ENCODE measurements at places on chromosomes 6 and 20.

DNA sequence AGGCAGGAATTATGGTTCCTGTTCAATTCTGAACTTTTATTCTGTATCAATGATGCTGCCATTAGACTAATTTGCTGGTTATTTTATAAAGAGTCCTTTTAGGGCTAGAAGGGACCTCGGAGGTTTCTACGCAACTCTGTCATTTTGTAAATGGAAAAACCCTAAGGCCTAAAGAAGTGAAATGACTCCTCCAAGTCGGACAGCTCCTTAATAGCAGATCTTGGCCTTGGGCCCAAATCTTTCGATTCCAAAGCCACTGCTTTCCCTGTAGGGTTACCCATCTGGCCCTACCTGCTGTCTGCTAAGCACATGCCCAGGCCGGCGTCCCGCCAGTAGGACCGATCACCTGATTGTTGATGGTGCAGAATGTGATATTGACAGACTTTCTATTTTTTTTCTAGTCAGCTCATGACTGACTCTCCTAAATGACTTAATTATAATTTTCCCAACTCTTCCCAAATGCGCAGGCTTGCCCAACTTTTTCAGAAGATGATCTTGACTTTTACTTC is 40.2 kb downstream of the PLEKHG1 start:
- DNase-seq, result no peak
- peaks cover 3% of the 10 kb centered on the region for H3K36me3 ChIP-seq
- peaks cover 20% of the 10 kb centered on the region for H3K4me1 ChIP-seq
- no peak overlapping the region for H3K27ac ChIP-seq
- H3K27me3 ChIP-seq, result no peaks in the 10 kb centered on the region

DNA sequence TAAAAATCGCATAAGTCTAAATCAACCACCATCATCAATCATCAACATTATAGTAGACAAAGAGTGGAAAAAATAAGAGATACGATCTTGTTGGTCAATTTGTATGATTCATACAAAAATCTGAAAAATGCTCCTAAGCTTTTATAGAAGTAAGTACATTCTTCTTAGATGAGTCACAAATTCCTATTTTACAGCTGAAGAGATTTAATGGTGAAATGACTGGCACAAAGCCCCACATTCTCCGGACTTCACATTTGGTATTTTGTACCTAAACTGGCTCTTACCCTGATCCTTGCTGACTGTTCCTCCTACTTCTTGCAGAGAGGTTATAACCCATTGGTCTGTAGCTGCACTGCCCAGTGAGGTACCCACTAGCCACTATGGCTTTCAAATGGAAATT is 29.9 kb upstream of the PREP start:
- H3K27me3 ChIP-seq, result peaks cover 4% of the 10 kb centered on the region
- peaks cover 12% of the 10 kb centered on the region for H3K4me1 ChIP-seq
- H3K27ac ChIP-seq, result no peak overlapping the region
- H3K4me3 ChIP-seq, result no peak overlapping the region
- H3K36me3 ChIP-seq, result no peaks in the 10 kb centered on the region

GRCh38 chr20:1446536-1446935 is 20.1 kb downstream of the NSFL1C start:
- peaks cover 8% of the 10 kb centered on the region for H3K36me3 ChIP-seq
- H3K27me3 ChIP-seq, result no peaks in the 10 kb centered on the region
- no peak overlapping the region for H3K4me3 ChIP-seq
- no peak for DNase-seq
- no peaks in the 10 kb centered on the region for H3K4me1 ChIP-seq
- no peak overlapping the region for H3K27ac ChIP-seq

DNA sequence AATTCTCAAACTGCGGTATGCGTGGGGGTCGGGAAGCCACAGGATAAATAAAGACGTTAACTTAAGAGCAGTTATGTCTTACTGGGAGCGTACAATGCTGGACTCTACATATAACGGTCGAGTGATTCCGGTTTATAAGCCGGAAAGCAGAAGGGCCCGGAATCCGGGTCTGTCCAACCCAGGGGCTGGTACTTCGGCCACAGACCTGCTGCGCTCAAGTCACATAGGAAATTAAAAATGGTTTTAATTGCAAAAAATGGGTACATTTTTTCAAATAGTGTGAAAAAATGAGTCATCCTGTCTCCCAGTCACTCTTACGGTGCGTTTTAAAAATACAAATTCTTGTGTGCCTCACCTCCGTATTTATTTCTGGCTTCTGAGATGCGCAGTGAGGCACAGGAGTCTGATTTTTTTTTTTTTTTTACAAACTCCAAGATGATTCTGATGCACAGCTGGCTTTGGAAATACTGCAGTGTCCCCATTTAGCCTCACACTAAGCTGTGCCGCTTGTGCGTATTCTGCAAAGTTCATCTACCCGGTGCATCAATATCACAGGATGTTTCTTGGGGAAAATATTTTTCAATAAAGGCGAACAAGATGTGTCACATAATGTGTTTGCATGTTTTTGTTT is 1.0 kb downstream of the PCIF1 start:
- peak overlapping the region; percentile 70 for H3K27ac ChIP-seq
- peak overlapping the region; percentile 96 for H3K4me3 ChIP-seq
- no peak for DNase-seq
- peaks cover 7% of the 10 kb centered on the region for H3K27me3 ChIP-seq
- H3K36me3 ChIP-seq, result peaks cover 8% of the 10 kb centered on the region
- H3K4me1 ChIP-seq, result peaks cover 31% of the 10 kb centered on the region

- no peaks in the 10 kb centered on the region for H3K27me3 ChIP-seq
- no peak overlapping the region for H3K27ac ChIP-seq
- no peak overlapping the region for H3K4me3 ChIP-seq
Observed at GRCh38 chr6:11433860-11434259, 103.7 kb upstream of the TMEM170B start.

DNA sequence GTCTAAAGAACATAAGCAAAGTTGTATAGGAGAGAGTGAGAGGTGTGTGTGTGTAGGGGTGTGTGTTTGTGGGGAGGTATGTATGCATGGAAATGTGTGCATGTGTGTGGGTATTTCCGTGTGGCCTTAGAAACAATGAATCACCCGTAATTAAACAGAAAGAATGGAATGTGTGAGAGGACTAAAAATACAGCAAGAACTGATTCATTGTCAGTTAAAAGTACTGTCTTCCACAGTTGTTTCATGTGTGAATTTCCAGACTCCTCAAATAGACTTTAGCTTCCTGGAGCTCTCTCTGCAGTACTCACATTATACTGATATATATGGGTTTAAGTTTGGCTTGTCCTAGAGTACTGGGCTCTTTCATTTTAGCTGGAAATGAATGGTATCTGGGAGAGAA is 145.7 kb downstream of the RIMS1 start:
- DNase-seq, result no peak
- no peaks in the 10 kb centered on the region for H3K27me3 ChIP-seq
- no peak overlapping the region for H3K27ac ChIP-seq
- H3K4me1 ChIP-seq, result no peaks in the 10 kb centered on the region
- no peaks in the 10 kb centered on the region for H3K36me3 ChIP-seq
- H3K4me3 ChIP-seq, result no peak overlapping the region

DNA sequence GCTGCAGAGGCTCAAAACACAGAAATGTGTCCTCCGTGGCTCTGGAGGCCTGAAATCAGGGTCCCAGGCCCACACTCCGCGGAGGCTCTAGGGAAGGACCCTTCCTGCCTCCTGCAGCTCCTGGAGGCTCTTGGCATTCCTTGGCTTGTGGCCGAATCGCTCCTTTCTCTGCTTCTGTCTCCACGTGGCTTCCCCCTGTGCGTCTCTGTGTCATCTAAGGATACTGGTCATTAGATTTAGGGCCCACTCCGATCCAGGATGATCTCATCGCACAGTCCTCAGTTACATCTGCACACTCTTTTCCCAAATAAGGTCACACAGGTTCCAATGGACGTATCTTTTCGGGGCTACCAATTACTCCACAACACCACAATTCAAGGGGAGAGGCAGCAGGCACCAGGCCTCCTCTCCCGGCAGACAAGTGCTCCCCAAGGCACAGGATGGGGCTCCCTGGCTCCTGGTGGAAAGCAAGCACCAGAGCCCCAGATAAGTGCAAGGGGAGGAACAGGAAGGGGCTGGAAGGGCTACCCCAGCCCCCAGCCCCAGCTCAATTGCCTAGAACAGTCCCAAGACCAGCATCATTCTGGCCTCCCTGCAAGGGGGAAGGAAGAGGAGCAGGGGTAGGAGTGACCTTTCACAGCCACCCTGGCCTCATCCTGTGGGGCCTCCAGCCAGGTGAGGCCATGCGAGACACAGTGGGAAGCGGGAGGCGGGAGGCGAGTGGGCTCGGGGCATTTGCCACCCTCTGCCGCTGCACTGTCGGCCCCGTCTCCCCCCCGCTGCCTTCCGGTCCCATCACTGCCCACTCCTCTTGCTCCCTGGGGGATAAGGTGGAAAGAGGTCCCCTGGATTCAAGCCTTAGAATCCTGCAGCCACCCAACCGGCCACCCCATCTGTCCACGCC is 16.3 kb downstream of the NTSR1 start:
- no peak overlapping the region for H3K27ac ChIP-seq
- H3K36me3 ChIP-seq, result peaks cover 11% of the 10 kb centered on the region
- peaks cover 16% of the 10 kb centered on the region for H3K27me3 ChIP-seq
- no peak for DNase-seq

GRCh38 chr6:39335780-39336545 is 13.5 kb upstream of the KCNK16 start:
- H3K4me3 ChIP-seq, result no peak overlapping the region
- peak overlapping the region; percentile 35 for H3K27ac ChIP-seq
- no peak for DNase-seq
- H3K36me3 ChIP-seq, result no peaks in the 10 kb centered on the region

DNA sequence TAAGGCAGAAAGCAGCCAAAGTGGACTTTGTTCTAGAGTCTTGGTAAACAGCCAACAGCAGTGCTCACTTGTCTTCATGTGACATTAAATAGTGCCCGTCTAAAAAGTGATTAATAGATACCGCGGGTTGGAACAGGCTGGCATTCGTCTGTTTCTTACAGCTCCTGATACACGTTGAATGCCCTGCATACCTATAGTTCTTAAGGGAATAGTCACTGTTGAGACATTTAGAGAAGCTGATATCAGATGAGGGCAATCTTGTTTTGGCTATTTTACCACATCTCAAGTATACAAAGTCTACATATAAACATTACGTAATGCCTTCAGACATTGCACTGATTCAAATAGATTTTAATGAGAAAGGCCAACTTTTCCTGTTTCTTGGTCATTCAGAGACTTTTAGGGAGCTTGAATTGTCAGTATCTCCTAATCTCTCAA is 374.9 kb upstream of the FLRT3 start:
- DNase-seq, result no peak
- peaks cover 41% of the 10 kb centered on the region for H3K4me1 ChIP-seq
- no peaks in the 10 kb centered on the region for H3K27me3 ChIP-seq
- no peaks in the 10 kb centered on the region for H3K36me3 ChIP-seq
- no peak overlapping the region for H3K4me3 ChIP-seq

- H3K36me3 ChIP-seq, result no peaks in the 10 kb centered on the region
- no peak overlapping the region for H3K27ac ChIP-seq
- no peak for DNase-seq
- no peaks in the 10 kb centered on the region for H3K27me3 ChIP-seq
- no peak overlapping the region for H3K4me3 ChIP-seq
- peaks cover 9% of the 10 kb centered on the region for H3K4me1 ChIP-seq
Observed at GRCh38 chr6:40573221-40573620, 13.9 kb downstream of the LRFN2 start.

- H3K4me1 ChIP-seq, result no peaks in the 10 kb centered on the region
- no peak overlapping the region for H3K27ac ChIP-seq
- no peak overlapping the region for H3K4me3 ChIP-seq
- no peak for DNase-seq
Observed at GRCh38 chr6:66096679-66097078, 389.7 kb upstream of the EYS start.

- no peak overlapping the region for H3K4me3 ChIP-seq
- no peak overlapping the region for H3K27ac ChIP-seq
- H3K36me3 ChIP-seq, result no peaks in the 10 kb centered on the region
- H3K27me3 ChIP-seq, result no peaks in the 10 kb centered on the region
- DNase-seq, result peak; percentile 46
Observed at GRCh38 chr20:62824476-62825332, 7.9 kb downstream of the COL9A3 start.

GRCh38 chr20:59526242-59527225 is 77.8 kb upstream of the PHACTR3 start:
- peaks cover 22% of the 10 kb centered on the region for H3K4me1 ChIP-seq
- H3K36me3 ChIP-seq, result peaks cover 2% of the 10 kb centered on the region
- H3K4me3 ChIP-seq, result no peak overlapping the region
- no peak for DNase-seq
- H3K27ac ChIP-seq, result no peak overlapping the region

Measured in neural crest cell (in vitro differentiated cells).